ENCODE measurements at places on chromosomes 4 and X.

DNA sequence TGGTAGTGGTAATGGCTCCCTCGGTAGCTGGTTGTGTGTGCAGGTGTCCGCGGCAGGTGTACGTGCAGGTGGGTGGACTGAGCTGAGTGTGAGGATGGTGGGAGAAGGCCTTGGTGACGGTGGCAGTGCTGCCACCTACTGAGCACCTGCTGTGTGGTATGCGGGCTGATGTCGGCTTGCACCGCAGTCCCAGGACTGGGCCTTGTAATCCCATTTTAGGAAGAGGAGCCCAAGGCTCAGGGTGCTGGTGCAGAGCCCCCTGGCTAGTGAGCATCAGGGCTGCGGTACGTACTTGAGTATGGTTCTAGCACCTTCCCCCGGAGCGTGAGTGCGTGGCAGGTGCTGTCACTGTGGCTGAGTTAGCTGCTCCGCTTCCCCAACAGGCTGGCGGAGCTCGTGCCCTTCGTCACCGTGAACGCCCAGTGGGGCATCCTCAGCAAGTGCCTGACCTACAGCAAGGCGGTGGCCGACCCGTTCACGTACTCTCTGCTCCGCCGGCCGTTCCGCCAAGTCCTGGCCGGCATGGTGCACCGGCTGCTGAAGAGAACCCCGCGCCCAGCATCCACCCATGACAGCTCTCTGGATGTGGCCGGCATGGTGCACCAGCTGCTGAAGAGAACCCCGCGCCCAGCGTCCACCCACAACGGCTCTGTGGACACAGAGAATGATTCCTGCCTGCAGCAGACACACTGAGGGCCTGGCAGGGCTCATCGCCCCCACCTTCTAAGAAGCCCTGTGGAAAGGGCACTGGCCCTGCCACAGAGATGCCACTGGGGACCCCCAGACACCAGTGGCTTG lies 5.7 kb upstream of the CPZ start:
- no peak for DNase-seq

GRCh38 chrX:129077424-129078170 lies 445.7 kb downstream of the SMARCA1 start:
- DNase-seq = no peak

- DNase-seq = no peak
These were observed 31.2 kb upstream of the UXT start for GRCh38 chrX:47690175-47690574.

- no peak for DNase-seq
These were observed 135.0 kb upstream of the FAT4 start for GRCh38 chr4:125179727-125180126.

DNA sequence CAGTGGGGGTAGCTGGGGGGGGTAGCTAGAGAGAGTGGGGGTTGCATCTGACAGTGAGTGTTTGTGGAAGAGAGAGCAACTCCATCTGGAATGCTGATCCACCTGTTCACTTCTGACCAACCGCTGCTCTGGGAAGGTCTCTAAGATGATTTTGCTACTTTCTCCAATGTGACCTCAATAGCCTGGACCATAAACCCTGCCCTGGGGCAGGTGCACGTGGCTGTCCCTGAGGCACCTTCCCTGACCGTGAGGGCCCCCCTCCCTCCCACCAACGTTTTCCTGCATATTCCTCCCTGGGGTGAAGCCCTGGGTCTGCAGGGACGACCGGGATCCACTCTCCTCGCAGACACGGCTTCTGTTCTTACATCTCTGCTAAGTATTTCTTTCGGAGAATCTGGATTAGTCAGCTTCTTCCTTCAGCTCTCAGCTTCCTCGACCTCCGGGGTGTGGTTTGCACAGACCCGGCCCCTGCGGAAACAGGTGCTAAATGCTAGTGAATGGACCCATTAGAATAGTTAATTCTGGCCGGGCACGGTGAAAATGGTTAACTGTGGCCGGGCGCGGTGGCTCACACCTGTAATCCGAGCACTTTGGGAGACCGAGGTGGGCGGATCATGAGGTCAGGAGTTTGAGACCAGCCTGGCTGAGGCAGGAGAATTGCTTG lies 21.4 kb upstream of the PLCXD1 start:
- no peak for DNase-seq

DNA sequence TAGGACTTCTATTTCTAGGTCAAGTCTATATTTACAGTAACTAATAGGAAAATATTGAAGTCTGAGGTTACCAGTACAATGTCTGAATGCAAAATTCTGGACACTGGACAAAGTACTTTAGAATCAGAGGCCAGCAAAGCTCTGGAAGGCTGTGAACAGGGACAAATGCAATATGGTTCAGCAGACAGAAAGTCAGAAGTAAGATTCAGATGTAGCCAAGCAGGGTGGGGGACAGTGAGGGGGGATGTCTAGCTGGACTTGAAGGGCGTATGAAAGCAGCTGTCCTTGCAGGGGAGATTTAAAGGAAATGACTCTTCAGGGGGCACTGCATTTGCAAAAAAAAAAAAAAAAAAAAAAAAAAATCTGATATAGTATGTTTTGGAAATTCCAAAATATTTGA lies 2.9 kb downstream of the SORBS2 start:
- no peak for DNase-seq

- DNase-seq = no peak
These were observed 44.1 kb upstream of the UPRT start for GRCh38 chrX:75229774-75230173.

DNA sequence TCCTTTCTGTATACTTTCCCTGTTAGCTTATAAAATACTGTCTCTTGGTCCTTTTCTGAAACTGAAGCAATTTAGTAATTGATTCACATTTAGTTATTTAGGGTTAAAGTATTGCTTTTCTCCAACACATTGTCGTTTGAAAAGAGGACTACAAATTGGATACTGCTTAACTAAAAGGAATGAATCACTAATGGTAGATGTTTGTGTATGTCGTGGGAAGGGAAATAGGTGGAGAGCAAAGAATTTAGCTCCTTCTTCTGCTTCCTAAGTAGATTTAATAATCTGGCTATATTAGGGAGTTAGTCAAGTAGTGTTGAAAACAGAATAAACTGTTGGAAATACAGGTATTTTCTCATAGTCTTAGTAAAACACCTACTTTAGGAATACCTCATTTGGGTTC lies 27.9 kb downstream of the SLAIN2 start:
- no peak for DNase-seq

DNA sequence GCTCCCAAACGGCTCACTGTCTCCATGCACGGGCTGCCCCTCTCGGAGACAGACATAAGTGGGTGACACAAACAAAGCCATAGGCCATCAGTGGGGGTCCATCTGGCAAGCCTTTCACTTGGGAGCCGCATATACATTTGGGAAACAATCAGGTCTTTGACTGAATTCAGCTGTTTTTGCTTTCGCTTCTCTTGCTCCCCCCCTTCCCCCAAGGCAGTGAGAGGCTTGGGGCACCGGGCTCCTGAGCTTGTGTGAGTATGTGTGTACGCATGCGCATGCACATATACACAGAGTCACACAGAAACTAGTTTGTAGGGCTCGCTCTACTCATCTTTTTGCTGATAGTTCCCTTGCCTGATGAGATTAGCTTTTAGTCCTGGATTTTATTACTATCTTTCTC lies 284.4 kb downstream of the AFF2 start:
- DNase-seq = no peak

DNA sequence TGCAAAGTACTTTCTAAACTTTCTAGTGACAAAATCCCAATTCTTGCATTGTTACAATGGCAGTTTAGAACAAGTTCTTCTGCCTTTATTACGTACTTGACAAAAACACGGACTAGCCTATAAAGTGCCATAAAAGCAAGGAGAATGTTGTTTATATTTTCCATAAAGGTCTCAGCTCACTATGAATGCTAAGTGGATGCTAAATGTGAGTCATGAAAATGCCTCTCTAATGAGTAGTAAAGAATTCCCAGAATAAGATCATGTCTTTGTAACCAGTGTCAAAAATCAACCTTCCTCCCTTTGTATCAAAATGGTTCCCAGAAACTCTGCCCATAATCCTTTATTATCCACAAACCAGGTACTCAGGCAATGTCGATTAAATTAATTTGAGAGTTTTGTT lies 539.8 kb upstream of the SLIT2 start:
- DNase-seq = peak; percentile 48

DNA sequence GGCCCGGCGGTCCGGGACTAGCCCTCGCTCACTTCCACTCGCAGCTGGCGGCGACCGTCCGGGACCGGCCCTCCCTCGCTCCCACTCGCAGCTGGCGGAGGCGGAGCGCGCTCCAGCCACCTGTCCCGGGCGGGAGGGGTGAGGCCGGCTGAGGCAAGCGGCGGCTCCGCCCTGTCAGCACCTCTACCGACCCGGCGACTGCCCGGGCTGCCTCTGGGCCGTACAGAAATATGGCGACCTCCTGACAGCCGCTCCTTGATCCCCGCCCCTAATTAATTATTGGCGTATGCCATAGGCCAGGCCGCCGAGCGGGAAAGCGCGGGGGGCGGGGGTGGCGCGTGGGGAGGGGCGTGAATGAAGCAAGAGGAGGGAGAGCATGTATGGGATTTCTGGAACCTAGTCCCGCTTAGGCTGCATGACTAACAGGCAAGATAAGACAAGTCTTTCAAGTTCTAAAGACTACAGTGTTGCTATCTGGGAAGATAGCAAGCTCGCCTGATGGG lies at the start of gene MORC4:
Gene MORC4, minus strand, starts transcription at position 200 of the 503 bp plus-strand sequence. CDS start 243 bp downstream, outside the sequence.
- DNase-seq = peak; percentile 28

GRCh38 chr4:101953949-101954348 lies 163.4 kb downstream of the BANK1 start:
- DNase-seq = peak; percentile 18
